Stromal cell of bone marrow (primary cell): ENCODE measurements at places on chromosomes 7 and 10.
A peak's percentile ranks its signal among the peaks of the same experiment; 100 is the strongest.

DNA sequence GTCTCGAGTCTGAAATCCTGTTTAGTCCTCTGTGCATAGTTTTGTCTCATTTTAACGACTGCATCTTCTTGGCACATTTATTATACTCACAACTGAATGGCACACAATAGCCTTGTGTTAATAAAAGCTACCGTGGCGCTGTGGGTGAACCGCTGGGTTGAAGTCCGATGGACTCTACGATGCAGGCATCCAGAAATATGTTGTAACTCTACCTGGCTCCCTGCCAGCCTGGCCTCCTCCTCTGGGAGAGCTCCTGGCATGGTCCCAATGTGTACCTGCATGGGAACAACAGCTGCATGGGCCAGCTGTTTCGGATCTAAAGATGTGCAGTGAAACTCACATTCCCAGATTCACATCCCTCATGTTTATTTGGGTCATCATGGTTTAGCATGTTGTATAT is 3.7 kb upstream of the DPYSL4 start:
- no peak for DNase-seq

GRCh38 chr10:86363184-86363832 is 3.3 kb downstream of the GRID1 start:
- DNase-seq = no peak

GRCh38 chr7:149409895-149410294 is 51.0 kb downstream of the ZNF777 start:
- no peak for DNase-seq

DNA sequence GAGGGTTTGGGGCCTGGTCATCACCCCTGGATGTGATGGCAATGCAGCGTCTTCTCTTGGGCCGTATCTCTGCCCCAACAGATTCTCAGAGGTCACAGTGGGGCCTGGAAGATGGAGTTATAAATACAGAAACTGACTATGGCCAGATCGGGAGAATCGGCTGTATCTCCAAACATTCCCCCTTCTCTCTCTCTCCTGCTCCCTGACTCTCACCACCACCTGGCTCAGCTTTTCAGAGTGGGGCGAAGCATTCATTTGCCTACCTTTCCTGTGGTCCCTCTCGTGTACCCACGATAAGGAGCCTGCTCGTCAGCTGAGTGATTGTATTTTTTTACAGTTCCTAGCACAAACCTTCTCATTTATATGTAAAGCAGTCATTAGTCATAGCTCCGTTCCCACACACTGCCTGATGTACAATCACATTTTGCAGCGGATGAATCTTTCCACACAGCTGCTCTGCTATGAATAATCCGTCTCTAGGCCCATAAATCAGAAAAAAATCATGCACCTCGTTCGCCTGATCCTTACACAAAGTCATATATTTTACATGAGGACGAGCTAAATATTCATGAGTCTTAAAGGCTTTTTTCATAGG is 23.2 kb upstream of the BTRC start:
- peak; percentile 31 for DNase-seq

GRCh38 chr10:88594482-88594881 is 7.9 kb downstream of the LIPJ start:
- DNase-seq = no peak
